ENCODE measurements at places on chromosomes 7 and 10.

GRCh38 chr7:133649593-133649992 lies 396.7 kb downstream of the EXOC4 start:
- no peak for DNase-seq

DNA sequence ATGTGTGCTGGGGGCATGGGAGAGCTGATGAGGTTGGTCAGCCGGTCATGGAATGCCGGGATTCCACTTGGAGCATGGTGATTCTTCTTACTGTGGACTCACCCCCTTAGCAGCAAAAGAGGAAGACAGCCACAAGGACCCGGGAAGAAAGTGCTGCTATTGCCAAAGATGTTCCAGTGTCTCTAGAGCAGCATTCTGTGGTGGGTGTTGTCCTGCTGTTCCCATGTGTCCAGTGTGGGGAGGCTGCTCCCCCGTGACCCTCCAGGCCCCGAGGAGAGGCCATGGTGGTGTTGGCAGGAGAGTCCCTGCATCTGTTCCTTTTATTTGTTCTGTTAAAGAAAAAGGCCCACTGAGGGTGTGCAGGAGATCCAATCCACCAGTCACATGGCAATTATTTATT lies 499.4 kb downstream of the RPS24 start:
- no peak for DNase-seq

DNA sequence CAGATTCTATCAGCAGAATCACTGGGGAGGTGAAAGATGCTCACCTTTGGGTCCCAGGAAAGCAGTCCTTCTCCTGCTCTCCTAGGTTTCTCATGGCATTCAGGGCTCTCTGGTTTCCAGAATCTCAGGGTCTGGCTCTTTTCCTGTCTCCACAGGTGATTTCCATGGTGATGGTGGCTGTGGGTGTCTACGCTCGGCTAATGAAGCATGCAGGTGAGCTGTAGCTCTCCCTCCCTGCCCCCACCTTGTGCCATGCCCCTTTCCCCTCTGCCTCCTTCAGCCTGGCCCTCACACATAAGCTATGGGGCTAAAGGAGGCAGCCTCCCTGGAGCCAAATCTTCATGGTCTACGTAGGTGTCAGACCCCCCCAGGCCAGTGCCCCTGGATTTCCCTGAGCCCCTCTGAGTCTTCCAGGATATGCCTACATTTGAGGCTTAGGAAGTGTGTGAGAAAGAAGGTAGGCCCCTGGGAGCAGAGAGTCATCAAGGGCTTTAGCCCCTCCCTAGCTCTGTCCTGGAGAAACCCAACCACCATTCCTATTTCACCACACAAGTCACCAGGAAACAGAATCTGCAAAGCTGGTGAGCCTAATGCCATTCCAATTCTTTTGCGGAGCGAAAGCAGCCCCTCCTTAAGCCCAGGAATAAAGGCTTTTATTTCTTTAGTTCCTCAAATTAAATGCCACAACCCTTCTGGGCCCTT lies 17.2 kb downstream of the TSPAN33 start:
- DNase-seq, result no peak

GRCh38 chr7:53596230-53596629 lies 560.8 kb downstream of the POM121L12 start:
- no peak for DNase-seq

GRCh38 chr10:77223526-77224460 lies 413.8 kb downstream of the KCNMA1 start:
- DNase-seq, result no peak

GRCh38 chr7:66348959-66349358 lies 143.8 kb downstream of the TPST1 start:
- no peak for DNase-seq

GRCh38 chr10:16799621-16800020 lies 17.6 kb downstream of the RSU1 start:
- DNase-seq, result no peak
